Activated CD4-positive, alpha-beta memory T cell treated with anti-CD3 and anti-CD28 coated beads, Interleukin-2, amount 10 ng/mL, durations not matched to agents 7 days and 5 days (primary cell): ENCODE measurements at places on chromosomes 13 and 19. TPM values are rescaled to one million over a fixed set of nuclear protein-coding genes. Genes with fewer than 3 reads are reported as not detected.

DNA sequence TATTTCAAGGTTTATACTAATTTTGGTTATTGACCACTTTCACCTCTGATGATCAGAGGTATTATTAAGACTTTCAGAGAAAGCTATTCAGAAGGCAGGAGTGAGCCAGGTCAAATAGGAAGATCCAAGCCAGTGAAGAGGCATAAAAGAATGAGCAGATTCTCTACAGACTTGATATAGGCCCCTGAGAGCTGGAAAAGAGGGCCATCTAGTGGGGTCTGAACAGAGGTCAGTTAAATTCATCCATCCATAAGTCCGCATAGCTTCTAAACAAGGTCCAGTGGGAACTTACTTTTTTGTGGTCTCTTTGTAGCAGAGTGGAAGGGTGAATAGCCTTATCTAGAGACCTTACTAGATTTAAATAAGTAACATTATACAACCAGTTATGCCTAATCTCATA, 126.6 kb upstream of the UFM1 start:
- DNase-seq = no peak

The PRTN3 gene
- total RNA-seq = not detected

The ZNF665 gene
- total RNA-seq = 4.3 TPM

The WASF3 gene
- total RNA-seq = not detected

DNA sequence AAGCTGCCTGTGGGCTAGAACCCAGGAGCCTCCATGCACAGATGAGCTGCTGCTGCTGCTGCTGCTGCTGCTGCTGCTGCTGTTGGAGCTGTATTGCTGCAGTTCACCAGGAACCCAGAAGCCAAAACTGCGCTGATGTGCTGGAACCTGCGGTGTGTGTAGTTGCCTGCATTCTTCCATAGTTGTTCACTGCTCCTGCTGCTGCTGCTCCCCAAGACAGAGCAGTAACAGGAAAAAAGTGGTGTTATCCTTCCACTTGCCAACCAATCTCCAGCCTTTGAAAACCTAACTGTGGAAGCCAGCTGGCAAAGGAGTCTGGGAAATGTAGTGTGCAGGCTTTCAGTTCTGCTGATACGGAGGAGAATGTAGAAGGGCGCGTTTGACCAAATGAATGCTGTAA, 37.9 kb downstream of the ARHGAP35 start:
- no peak for DNase-seq

DNA sequence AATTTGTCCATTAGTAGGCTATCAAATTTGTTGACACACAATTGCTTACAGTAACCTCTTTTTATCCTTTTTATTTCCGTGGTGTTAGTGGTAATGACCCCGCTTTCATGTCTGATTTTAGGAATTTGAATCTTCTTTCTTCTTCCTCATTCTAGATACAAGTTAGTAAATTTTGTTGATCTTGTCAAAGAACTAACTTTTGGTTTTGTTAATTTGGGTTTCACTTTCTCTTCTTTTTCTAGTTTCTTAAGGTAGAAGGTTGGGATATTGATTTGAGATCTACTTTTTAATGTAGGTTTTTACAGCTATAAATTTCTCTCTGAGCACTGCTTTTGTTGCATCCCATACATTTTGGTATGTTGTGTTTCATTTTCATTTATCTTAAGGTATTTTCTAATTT, 53.3 kb upstream of the SLC7A1 start:
- no peak for DNase-seq

The TEAD2 gene
- total RNA-seq = not detected

DNA sequence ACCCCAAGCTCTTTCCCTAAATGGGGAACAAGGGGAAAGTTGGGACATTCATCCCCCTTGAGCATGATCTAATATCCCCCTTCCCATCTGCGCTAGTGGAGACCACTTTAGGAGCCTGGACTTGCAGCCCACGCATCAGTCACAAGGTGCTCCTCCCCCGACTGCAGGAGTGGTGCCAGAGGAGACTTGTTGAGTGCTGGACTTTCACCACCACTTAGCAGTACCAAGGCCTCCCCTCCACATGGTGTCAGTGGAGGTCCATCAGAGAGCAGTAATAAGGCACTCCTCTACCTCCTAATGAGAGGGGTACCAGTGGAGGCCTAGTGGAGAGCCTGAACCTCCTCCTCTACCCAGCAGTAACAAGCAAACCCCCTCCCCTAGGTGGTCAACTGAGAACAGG, 22.5 kb downstream of the CAB39L start:
- peak; percentile 40 for DNase-seq

GRCh38 chr13:97120346-97120745, 101.8 kb upstream of the MBNL2 start:
- DNase-seq = no peak

- peak; percentile 67 for DNase-seq
These were observed 9.9 kb upstream of the ACSBG2 start for GRCh38 chr19:6125571-6125989.

DNA sequence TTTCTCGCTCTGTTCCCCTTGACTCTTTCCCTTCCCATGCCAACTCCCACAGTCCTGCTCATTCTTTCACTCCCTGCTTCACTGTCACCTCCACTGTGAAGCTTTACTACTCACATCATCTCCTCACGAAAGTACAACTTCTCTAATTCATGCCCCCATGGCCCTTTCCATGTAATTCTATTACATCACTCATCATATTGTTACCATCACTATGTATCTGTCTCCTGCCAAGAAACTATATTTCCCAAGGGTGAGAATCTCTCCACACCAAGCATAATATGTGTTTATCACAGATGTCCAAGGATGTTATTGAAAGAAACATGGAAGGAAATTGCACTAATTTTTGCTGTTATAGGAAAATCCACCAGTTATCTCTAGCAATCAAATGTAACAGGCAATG, 37.2 kb upstream of the LRCH1 start:
- DNase-seq = no peak

The C19orf81 gene
- not detected for total RNA-seq

DNA sequence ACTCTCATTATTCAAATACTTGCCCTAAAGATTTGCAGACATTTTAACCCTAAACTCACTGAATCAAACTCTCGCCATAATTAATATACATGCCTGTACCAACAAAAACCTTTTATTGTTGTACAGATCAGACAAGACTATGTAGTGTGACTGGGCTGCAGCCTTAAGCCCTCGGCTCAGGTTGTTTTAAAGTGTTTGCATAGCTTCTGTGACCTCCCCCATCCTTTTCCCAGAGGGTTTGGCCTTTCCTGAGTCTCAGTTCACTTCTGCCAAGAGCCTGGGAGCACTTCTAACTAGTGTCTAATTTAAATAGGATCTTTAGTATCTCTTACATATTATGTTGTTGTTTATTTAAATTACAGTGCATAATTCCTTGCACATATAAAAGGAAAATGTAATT, 158.2 kb downstream of the HS6ST3 start:
- DNase-seq = no peak

- no peak for DNase-seq
These were observed 13.5 kb downstream of the TUBGCP3 start for GRCh38 chr13:112574416-112574815.

DNA sequence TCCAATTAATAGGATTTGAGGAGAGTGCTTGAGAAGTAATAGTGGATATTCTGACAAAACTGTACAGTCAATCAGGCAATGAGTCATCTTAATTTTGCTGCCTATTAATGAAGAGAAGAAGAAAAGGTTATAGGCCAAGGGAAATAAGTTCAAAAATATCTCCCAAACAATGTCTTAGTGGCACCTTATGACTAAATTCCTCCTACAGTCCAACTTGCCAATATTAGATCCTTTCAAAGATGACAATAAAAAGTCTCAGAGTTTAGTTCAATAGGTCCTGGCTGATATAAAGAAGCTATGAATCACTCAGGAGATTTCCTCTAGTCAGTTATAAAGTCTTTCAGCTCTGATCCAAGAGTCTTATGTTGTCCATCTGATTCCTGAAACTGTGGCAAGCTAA, 27.9 kb downstream of the UGGT2 start:
- DNase-seq = no peak

The ZNF606 gene
- 9.6 TPM for total RNA-seq

The RINL gene
- total RNA-seq = 82.2 TPM

The SUGT1 gene
- total RNA-seq = 51.7 TPM

GRCh38 chr13:31105020-31105795, 56.5 kb downstream of the HSPH1 start:
- no peak for DNase-seq

DNA sequence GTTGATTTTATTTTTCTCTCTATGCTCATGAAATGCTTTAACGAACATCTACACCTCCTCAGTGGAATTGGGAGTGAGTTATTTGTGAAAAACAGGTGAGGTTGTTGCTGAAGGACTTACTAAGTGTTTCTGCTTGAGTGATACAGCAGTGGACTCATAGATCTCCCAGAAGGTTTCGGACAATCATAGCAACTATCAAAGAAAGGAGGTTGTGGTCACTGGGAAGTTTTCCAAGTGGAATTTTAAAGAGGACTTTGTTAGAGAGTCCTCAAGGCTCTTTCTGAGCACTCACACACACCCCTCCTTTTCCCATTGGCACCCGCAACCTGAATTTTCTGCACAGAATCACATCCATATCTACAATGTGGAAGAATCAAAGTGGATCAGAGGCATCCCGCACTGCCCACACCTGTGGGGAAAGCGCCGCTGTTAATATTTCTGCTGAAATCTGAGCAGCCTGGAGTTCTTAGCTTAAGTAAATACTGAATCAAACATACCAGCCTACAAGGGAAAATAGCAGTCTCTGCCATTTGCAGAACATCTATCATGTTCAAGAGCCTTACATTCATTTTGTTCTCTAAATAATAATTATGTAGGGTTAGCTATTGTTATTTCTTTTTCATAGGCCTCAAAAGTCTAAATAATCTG, 719.4 kb downstream of the DIAPH3 start:
- no peak for DNase-seq

DNA sequence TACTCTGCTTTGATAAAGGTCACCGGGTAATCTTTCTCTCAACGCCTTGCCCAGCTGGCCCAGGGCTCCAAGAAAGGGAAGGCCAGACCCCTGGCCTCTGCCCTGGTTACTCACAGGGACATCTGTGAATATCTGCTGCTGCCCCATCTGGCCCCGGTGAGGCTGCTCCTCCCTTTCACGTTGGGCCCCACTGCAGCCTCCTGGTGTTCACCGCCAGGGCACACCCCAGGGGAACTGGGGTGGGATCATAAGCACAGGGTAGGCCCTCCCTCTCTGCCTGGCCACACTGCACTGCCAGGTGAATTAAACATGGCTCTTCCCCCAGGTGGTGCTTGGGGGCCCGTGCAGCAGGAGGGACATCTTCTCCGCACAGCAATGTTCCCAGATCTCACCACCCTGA, 12.7 kb downstream of the LAIR1 start:
- no peak for DNase-seq

- DNase-seq = no peak
These were observed 9.3 kb upstream of the ZNF554 start for GRCh38 chr19:2810141-2811091.

DNA sequence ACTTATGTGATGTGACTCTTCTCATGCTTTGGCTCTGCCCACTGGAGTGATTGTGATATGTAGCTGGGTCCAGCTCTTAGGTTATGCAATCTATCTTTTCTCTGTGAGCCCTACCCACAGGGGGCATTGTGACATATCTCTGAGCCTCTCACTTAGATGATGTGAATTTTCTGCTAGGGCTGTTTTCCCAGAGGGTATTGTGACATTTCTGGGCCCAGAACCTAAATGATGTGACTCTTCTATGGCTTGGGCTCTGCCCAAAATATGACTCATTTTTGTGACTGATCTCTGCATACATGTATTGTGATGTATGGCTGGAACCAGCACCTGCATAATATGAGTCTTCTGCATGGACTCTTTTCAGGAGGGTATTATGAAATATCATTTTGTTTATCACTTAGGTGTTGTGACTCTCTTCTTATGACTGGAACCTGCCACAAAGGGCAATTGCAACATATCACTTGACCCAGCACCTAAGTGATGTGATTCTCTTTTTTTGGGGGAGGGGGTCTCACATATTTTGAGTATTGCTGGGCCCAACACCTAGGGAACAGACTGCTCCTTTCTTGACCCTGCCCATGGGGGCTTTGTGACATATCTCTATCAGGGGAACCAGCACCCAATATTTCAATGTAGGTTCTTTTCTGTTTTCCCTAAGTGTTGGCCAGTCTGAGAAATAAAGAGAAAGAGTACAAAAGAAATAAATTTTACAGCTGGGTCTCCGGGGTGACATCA, 12.1 kb upstream of the ZNF254 start:
- DNase-seq = no peak

DNA sequence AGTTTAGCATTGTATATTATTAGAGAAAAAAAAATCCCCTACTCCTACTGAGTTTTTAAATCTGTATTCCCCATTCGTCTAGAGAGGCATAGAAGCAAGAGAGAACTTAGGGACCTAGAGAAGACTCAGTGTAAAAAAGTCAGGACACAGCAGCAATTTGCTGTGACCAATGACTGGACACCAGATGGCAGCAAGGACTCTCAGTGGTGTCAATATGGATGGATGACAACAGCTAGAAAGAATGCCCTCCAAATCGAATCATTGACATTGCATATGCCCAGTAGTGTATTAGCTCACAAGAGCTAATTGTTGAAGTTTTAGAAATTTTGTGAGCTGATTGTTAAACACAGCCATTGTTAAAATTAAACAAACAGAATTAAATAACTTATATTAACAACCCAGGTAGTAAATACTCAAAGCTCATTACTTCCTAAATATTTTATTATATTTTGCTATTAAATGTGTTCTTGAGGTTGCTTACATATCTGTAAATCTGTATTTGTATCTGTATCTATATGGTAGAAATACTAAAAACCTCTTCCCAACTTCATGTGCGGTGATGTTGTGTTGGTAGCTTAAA, 43.9 kb downstream of the SIAH3 start:
- peak; percentile 32 for DNase-seq

The EBI3 gene
- 4.0 TPM for total RNA-seq

The PLA2G4C gene
- 11.5 TPM for total RNA-seq

DNA sequence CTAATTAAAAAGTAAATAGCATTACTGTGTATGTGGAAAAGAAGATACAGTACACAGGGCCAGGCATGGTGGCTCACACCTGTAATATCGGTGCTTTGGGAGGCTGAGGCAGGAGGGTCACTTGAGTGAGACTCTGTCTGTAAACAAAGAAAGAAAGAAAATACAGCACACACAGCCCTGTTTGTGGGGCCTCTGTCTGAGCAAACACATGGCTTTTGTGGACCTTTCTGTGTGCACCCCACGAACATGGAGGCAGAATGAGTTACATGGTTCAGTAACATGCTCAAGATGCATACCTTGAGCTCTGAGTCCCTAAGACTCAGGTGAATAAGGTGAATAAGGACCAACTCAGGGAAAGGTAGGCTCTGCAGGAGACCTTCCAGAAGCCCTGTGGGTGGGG, 20.0 kb upstream of the AMER2 start:
- DNase-seq = no peak

- DNase-seq = peak; percentile 95
These were observed 13.0 kb upstream of the JUND start for GRCh38 chr19:18294467-18294864.
